OCI-LY7 (cell line): ENCODE measurements at places on chromosomes 13 and 19. TPM values are rescaled to one million over a fixed set of nuclear protein-coding genes. Genes with fewer than 3 reads are reported as not detected.

Gene PABPC3
- 0.39 and 0.49 TPM in 2 replicates for total RNA-seq

Gene LAIR1
- total RNA-seq = 3.9 and 4.3 TPM in 2 replicates

Gene CLDN10
- total RNA-seq = not detected in 2 replicates

Gene NCLN
- 52.7 and 61.9 TPM in 2 replicates for total RNA-seq

Gene CADM4
- not detected in 2 replicates for total RNA-seq

Gene TMEM59L
- total RNA-seq = 0.84 and 0.89 TPM in 2 replicates

Gene FBXO27
- 9.6 and 10.5 TPM in 2 replicates for total RNA-seq

GRCh38 chr13:113460599-113460998 lies 7.3 kb upstream of the ADPRHL1 start:
- DNase-seq = no peak

DNA sequence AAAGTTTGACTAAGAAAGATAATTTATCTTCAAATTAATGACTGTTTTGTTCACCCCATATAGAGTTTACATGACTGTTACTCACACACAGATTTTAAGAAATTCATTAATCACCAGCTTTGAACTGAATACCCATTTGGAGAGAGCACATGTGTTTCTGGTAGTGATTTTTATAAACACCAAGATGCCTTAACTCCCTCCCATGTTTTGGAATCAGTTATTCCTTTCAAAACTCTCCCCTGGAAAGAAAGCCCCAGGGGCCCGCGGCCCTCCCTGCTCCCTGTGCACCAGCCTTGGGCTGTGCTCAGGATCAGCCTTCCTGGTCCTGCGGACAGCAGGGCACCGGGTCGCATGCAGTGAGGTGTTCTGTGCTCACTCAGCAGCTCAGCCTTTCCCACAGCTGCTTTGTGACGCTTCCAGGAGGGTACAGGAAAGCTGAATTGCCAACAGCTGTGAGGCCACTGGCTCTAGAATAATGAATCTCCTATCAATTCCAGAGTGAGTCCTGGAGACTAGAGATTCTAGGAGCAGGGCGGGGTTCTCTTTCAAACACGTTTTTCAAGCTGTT lies 483.2 kb downstream of the EFNB2 start:
- no peak for DNase-seq

DNA sequence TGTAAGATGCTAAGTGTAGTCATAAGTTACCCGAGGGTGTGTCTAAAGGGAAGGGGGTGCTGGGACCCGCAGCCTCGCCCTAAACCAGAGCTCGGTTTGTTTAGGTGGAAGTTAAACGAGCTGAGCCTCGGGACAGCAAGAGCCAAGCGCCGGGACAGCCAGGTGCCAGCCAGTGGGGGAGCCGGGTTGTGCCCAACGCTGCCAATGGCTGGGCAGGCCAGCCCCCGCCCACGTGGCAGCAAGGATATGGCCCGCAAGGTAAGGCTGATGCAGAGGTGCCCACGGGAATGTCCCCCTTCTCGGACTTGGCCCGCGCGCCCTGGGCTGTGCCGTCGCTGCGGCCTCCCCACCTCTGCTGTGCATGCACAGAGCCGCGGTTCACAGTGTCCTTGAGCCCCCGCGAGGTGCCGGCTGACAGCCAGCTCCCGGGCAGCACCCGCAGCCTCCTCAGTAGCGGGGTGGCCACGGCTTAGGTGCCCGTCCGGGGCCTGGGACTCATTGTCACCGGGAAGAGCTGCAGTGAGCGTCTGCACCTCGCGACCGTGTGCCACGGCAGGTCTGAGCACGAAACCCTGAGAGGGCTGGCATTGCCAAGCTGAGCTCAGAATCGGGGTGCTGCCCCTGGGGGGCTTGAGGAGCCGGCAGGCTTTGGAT lies 9.3 kb upstream of the RPS15 start:
- no peak for DNase-seq

DNA sequence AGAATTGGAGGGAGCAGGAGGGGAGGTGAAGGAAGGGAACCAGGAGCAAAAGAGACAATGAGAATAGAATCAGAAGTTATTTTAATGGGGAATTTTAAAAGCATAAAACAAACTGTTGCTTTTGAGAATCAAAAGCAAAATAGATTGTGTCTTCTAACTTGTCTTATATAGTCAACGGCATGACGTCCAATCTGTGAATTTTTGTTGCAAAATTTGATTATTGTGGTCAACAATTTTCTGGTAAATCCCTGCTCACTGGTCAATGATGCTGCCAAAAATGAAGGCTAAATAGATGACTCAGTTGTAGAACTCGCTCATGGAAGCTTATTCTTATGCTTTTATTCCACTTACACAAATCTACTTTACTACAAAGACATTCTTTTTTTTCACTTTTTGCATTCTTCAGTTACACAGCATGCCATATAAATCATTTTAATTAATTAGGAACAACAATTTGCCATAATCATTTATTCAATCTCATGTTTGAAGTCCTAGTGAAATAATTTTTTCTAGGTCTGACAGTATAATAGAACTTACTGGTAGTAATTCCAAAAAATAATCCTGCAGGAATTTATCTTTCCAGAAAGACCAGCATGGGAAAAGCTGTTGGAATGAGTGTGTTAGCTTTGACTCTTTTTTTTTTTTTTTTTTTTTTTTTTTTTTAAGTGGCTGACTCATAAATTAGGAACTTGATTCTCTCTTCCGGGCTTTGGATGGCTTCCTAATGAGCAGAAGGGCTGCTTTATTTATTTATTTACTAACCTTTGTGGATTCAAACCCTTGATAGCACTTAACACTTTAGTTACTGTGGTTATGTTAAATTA lies 256.9 kb downstream of the SPRY2 start:
- no peak for DNase-seq

DNA sequence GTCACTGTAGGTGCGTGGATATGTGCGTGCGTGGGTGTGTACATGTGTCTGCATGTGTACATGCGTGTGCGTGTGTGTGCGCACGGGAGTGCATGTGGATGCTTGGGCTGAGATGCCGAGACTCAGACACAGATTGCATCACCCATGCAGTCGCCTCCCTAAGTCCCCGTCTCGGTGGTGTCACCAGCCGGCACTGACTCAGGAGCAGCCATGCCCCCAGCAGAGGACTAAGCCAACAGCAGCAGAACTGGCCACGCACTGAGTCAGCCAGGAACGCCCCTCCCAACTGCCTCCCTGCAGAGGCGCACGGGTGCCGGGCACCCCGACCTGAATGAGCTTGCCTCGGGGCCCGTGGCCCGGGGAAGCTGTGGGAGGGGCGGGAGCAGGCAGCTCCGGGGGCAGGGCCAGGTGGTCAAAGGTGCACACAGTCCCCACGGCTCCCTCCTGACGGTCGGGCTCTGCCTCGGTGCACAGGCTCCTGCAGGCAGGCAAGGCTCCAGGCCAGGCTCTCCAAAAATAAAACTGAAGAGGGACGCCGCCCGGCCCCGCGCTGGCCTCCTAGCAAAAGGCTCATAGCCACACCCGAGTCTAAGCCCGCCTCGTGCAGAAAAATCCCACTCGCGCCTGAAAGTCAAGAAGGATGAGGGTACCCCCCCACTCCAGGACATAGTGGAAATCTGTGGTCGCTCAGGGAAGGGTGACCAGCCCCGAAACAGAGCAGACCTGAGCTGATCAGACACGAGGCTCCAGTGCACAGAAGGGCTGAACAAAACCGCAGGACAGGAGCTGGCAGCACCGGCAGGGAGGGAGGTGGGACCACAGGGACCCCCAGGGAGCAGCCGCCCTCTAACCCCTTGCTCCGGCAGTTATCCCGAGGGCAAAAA lies 49.2 kb downstream of the GADD45B start:
- DNase-seq = no peak

DNA sequence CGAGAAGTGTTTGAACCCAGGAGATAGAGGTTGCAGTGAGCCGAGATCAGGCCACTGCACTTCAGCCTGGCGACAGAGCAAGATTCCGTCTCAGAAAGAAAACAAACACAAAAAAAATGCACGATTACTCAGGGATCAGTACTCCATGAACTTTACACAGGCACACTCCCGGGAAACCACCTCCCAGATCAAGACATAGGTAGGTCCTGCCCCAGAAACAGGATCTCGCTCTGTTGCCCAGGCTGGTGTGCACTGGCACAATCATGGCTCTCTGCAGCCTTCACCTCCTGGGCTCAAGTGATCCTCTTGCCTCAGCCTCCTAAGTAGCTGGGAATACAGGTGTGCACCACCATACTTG lies 11.2 kb downstream of the VASP start:
- no peak for DNase-seq

GRCh38 chr19:7337380-7338194 lies 11.2 kb upstream of the ARHGEF18 start:
- peak; percentile 98 for DNase-seq

- peak; percentile 93 for DNase-seq
These were observed 1.4 kb downstream of the FFAR1 start for GRCh38 chr19:35348911-35349611.

DNA sequence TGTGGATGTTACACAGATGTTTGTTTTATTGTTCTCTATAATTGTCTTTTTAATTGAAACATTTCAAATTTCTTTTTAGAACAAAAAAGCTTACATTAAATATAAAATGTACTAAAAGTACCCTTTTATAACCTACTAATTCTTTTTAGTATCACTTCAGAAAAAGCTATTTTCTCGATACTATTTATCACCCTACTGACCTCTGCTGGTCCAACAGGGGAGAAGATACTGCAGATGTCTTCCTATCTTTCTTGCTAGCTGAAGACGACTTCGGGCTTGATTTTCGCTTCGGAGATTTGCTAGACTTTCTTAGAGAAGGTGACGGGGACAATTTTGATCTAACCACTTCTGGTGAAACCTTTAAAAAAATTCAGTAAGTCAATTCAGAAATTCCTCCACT lies 42.4 kb downstream of the ZC3H13 start:
- DNase-seq = no peak

DNA sequence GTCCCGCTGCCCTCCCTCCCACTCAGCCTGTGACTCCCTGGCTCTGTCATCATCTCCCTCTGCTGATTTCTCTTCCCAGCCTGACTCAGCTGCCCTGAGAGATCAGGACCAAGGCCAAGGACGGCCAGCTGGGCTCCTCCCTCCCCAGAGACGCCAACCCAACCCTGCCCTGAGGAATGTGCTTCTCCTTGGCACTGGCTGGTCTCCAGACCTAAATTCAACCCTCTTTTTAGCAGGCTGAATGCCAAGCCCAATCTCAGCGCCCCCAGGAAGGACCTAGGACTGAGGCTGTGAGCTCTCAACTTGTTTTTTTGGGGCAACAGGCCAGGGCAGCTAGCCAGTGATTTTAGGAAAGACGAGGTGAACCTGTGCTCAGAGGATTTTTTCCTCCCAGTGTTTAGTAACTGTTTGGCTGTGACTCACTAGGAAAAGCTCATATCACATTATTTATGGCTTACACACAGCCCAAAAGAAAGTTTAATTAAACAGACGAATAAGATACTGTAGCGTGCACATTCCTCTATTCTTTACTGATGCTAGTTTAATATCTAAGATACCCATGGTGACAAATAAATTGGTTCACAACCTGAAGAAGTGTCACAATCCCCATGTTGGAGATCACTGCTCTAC lies 7.4 kb upstream of the IGFL1 start:
- no peak for DNase-seq

DNA sequence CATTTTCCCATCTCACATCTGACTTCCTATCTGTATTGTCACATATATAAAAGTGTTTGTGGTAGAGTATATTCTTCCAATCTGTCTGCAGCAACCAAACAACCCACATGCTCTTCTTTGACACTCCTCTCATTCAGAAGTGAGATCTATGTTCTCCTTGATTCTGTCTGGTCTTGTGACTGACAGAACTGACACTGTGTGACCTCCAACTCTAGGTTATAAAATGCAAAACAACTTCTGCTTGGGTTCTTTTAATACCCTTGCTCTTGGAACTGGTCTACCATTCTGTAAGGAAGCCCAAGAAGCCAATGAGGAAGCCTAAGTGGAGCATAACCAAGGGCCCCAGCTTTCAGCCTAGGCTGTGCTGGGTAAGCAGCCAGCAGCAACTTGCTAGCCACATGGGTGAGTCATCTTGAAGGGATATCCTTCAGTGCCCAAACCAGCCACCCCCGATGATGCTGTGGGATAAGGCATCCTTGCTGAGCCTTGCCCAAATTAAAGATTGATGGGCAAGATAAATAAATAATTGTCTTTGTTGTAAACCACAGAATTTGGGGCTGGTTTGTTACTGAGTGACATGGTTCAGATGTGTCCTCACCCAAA lies 18.4 kb upstream of the ITM2B start:
- no peak for DNase-seq

DNA sequence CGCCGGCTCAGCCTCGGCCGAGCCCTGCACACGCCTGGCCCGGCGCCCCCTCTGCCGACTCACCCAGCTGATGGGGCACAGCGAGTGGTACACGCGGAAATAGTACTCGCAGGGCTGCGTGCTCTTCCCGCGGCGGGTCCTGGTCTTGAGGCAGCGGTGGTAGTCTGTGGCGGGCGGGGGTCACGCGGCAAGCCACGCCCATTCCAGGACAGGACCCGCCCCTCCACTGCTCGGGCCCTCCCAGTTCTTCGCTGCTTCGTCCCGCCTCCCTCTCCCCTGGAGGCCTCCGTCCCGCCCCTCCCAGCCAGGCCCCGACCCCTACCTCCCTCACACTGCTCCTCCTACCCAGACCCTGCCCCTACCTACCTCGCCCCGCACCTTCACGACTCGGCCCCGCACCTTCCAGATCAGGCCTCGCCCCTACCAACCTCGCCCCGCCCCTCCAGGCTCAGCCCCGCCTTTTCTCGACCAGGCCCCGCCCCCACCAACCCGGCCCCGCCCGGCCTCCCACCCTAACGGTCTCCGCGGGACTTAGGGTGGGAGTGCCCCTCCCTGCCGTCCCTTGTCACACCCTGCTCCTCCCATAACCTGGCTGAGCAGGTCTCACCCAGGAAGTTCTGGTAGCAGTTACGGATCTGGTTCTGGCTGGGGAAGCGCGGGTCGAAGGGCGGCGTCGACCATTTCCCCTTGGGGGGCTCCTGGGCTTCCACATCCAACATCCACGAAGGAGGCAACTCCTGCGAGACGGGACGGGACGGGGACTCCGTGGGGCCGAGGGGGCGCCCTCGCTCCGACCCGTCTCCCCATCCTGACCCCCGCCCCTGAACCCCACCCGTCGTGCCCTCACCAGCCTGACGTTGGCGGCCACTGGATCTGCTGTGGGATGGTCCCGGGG lies 469 bp downstream of the COX6B2 start:
- peak; percentile 74 for DNase-seq

DNA sequence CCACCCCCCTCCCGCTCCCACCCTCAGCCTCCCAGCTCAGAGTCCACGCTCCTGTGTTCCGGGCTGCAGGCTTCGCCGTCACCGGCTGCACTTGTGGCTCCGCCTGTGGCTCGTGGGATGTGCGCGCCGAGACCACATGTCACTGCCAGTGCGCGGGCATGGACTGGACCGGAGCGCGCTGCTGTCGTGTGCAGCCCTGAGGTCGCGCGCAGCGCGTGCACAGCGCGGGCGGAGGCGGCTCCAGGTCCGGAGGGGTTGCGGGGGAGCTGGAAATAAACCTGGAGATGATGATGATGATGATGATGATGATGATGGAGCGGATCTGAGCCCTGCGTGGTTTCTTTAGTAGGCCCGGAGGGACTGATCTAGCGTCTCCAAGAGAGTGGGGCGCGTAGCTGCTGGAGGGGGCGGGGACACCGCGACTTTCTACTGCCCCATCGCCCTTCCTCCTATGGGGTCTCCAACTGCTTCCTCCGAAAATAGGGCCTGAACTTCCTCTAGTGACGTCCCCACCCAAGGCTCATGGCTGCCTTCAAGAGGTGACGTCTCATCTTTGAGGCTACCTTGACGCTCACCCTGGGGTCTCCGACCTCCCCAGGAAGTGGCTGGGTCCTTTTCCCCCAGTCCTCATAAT lies 1.4 kb downstream of the RETN start:
- DNase-seq = no peak

GRCh38 chr19:7888145-7888825 lies at the start of gene LRRC8E:
TSS of gene LRRC8E (plus strand) at chr19:7888510. CDS start at chr19:7895604, 7,094 bp downstream.
- DNase-seq = no peak

- DNase-seq = no peak
These were observed 6.0 kb downstream of the PEX11G start for GRCh38 chr19:7482584-7483439.

- DNase-seq = no peak
These were observed 841 bp upstream of the ZC3H13 start for GRCh38 chr13:46053162-46054012.
